Stimulated activated CD8-positive, alpha-beta memory T cell treated with anti-CD3 and anti-CD28 coated beads, Interleukin-7, amount 100 ng/mL, for 4 hours (primary cell): ENCODE measurements at places on chromosomes 12 and 14.

GRCh38 chr12:70321191-70321590 is 44.9 kb upstream of the KCNMB4 start:
- no peak for DNase-seq

DNA sequence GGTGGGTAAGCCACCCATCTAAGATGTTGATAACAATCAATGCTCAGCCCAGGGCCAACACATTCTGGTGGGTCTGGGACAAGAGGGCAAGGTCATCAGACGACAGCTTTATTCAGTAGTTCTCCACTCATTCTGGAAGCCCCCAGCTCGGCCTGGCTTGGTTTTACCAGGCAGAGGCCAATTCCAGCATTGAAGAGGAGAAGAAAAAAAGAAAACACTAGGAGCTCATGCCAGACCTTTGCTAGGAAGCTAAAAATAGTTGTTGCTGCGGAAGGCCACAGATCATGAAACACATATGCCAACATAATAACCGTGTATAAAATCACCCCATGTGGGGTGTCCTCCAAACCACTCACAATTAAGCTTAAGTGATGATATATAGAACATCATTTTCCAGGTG is 44.4 kb downstream of the CCDC60 start:
- DNase-seq: no peak

GRCh38 chr12:92871116-92871515 is 58.0 kb downstream of the EEA1 start:
- no peak for DNase-seq

- DNase-seq: no peak
Measured at GRCh38 chr12:124477107-124477915, 90.1 kb downstream of the NCOR2 start.

- no peak for DNase-seq
Measured at GRCh38 chr14:60294411-60295069, 45.5 kb downstream of the PPM1A start.

- no peak for DNase-seq
Measured at GRCh38 chr14:54782751-54783659, 119.6 kb downstream of the GCH1 start.

GRCh38 chr14:63283884-63284248 is 34.9 kb downstream of the GPHB5 start:
- DNase-seq: no peak
